ENCODE measurements at places on chromosomes 16 and 17.

DNA sequence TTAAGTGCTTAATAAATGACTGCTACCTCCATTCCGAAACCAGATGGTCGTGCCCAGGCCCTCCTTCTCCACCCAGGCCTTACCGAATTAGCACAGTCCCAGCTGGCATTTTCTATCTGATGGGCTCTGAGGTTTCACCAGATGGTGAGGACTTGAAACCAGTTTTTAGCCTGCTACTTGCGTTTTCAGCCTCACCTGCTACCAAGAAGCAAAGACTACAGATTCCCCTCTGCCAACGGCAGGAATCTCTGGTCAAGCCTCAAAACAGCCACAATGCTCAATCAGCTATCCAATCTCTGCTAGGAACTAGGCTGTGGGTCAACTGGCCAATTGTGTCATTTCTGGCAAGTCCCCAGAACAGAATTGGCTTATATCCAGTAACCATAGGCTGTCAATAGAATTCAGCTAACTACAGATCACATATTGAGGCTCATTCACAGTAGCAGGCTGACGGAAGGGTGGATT is 11.7 kb downstream of the PECAM1 start:
- DNase-seq: no peak

GRCh38 chr16:84396537-84397008 is 28.2 kb downstream of the ATP2C2 start:
- no peak for DNase-seq

DNA sequence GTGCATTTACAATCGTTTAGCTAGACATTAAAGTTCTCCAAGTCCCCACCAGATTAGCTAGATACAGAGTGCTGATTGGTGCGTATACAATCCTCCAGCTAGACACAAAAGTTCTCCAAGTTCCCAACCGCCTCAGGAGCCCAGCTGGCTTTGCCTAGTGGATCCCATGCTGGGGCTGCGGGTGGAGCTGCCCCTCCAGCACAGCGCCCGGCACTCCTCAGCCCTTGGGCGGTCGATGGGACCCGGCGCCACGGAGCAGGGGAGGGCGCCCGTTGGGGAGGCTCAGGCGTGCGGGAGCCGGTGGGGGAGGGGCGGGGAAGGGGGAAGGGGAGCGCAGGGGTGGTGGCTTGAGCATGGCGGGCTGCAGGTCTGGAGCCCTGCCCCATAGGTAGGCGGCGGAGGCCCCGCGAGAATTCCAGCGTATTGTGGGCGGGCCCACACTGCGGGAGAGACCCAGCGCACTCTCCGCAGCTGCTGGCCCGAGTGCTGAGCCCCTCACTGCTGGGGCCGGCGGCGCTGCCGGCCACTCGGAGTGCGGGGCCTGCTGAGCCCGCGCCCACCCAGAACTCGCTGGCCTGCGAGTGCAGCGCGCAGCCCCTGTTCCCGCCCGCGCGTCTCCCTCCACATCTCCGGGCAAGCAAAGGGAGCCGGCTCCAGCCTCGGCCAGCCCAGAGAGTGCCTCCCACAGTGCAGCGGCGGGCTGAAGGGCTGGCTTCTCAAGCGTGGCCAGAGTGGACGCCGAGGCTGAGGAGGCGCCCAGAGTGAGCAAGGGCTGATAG is 907.5 kb downstream of the CDH8 start:
- no peak for DNase-seq

GRCh38 chr17:65629234-65629690 is 67.8 kb upstream of the AXIN2 start:
- DNase-seq: no peak
